ENCODE measurements at places on chromosomes 7 and 10.

DNA sequence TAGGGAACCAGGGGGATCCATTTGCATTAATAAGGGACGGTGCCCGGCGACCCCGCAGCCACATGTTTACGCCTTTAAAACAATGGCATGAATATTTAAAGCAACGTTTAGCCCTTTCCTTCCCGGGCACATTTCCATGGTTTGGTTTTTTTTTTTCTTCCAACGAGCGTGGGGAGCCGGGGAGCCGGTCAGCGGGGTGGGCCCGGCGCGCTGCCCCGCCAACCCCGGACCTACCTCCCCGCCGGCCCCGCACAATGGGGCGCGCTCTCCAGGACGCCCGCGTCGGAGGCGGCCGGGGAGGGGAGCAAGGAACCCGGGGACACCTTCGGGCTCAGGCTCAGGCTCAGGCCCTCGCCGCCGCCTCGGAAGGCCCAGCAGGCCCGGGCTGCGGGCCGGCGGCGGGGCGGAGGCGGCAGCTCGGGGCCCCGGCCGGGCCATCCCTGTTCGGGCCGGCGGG, 1.0 kb downstream of the SEPHS1 start:
- DNase-seq: no peak
- H3K27me3 ChIP-seq: no peaks in the 10 kb centered on the region
- H3K4me3 ChIP-seq: peak overlapping the region; percentile 87
- peaks cover 13% of the 10 kb centered on the region for H3K36me3 ChIP-seq
- H3K4me1 ChIP-seq: peaks cover 46% of the 10 kb centered on the region
- peak overlapping the region; percentile 89 for H3K27ac ChIP-seq

DNA sequence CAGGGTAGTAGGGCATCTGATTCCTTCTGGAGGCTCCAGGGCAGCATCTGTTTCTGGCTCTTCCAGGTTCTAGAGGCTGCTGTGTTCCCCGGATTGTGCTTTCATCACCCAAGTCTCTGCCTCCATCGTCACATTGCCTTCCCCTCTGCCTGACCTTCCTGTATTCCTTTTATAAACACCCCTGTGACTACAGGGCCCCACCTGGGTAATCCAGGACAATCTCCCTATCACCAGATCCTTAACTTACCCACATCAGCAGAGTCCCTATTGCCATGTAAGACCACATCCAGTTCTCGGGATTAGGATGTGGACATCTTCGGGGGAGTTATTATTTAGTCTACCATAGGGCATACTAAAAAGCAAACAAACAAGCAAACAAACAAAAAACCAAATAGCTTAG, 39.4 kb upstream of the AGR3 start:
- H3K27me3 ChIP-seq: no peaks in the 10 kb centered on the region
- H3K27ac ChIP-seq: no peak overlapping the region
- no peak for DNase-seq
- no peak overlapping the region for H3K4me3 ChIP-seq

GRCh38 chr10:35352512-35352911, 16.2 kb downstream of the CCNY start:
- H3K27ac ChIP-seq: no peak overlapping the region
- DNase-seq: peak; percentile 64
- peaks cover 7% of the 10 kb centered on the region for H3K36me3 ChIP-seq
- H3K4me3 ChIP-seq: peak overlapping the region; percentile 36
- peaks cover 71% of the 10 kb centered on the region for H3K4me1 ChIP-seq

- H3K4me1 ChIP-seq: no peaks in the 10 kb centered on the region
- H3K27ac ChIP-seq: no peak overlapping the region
- H3K36me3 ChIP-seq: no peaks in the 10 kb centered on the region
Observed at GRCh38 chr7:3210531-3210930, 90.5 kb upstream of the SDK1 start.

DNA sequence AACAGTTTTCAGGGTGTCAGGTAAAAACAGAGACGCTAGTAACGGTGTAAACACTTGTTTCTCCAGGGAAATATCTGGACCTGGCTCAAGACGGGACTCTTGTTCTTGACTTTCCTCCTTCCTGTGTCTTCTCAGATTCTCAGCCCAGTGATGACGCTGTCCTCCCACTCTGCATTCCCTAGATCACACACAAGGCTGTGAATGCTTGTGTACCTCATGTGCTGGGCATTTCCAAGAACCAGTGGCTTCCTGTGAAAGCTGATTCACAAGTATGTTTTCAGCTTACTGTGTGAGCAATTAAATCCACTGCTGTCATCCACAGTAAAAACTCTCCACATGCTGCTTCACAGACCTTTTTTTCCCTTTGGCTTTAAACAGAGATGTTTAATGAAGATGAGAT, 193.8 kb upstream of the DPP6 start:
- DNase-seq: no peak
- H3K27ac ChIP-seq: no peak overlapping the region
- no peaks in the 10 kb centered on the region for H3K4me1 ChIP-seq
- no peak overlapping the region for H3K4me3 ChIP-seq

GRCh38 chr7:79452495-79453265, 787 bp downstream of the MAGI2 start:
- peaks cover 50% of the 10 kb centered on the region for H3K27me3 ChIP-seq
- no peaks in the 10 kb centered on the region for H3K36me3 ChIP-seq
- no peak for DNase-seq
- peak overlapping the region; percentile 57 for H3K4me3 ChIP-seq
- H3K4me1 ChIP-seq: peaks cover 7% of the 10 kb centered on the region

DNA sequence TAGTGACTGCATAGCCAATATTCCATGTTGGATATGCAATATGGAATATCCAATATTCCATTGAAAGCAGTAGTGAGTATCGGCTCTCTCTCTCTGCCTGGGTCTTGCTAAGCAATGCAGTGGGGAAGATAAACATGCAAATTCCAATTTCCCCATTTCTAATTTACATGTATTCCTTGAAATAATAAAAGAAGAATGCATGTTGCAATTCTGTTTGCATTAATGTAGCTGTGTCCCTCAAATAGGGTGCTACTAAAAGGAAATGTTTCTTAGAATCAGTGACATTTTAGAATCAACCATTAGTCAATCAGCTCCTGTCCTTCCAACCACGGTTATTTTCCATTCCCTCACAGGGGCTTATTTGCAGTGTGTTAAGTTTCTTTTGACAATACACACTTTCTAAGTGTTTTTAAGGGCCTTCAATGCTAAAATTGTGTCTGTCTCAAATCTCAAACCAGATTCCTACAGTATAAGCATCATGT, 46.7 kb downstream of the AFAP1L2 start:
- no peak overlapping the region for H3K4me3 ChIP-seq
- DNase-seq: no peak
- no peaks in the 10 kb centered on the region for H3K36me3 ChIP-seq

DNA sequence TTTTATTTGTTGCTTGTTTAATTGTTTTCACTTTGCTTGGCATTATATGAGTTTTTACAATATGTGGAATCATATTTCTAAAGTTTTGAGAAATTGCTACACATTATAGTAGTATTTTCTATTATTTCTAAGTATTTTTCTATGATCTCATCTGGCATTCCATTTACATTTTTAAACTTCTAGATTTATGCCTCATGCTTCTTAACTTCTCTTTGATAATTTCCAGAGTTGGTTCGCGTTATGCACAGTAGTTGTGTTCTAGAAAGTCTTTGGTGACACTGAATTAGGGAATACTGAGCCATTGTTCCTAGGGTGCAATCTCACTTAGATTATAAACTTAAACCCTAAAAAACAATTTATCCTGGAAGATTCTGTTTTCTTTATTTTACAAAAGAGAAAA, 129.2 kb downstream of the GNAI1 start:
- H3K4me3 ChIP-seq: no peak overlapping the region
- H3K27me3 ChIP-seq: no peaks in the 10 kb centered on the region
- no peaks in the 10 kb centered on the region for H3K36me3 ChIP-seq
- no peaks in the 10 kb centered on the region for H3K4me1 ChIP-seq
- no peak for DNase-seq
- H3K27ac ChIP-seq: no peak overlapping the region

DNA sequence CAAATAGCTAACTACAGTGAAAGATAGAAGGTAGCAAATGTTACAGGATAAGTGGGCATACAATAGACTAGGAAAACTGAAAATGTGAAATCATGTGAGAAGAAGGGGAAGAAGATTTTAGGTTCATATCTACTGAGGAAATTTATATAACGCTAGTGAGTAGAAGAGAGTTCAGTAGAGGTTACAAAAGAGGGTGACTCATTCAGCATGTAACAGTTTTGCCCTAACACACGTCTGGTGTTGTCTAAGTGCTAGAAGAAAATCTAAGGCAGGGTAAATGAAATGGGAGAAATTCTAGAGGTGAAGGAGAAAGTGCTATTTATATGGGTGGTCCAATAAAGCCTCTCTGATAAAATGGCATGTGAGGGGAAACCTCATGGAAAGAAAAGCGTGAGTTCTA, 731.4 kb upstream of the POT1 start:
- no peaks in the 10 kb centered on the region for H3K27me3 ChIP-seq
- no peak overlapping the region for H3K4me3 ChIP-seq
- no peaks in the 10 kb centered on the region for H3K4me1 ChIP-seq
- DNase-seq: no peak
- no peaks in the 10 kb centered on the region for H3K36me3 ChIP-seq

All from activated CD4-positive, alpha-beta T cell treated with anti-CD3 and anti-CD28 coated beads, Interleukin-2, amount 10 ng/mL, durations not matched to agents 24 days and 14 days (primary cell).